Mesangial cell (primary cell): ENCODE measurements at places on chromosomes 11 and 22. TPM values are rescaled to one million over a fixed set of nuclear protein-coding genes. Genes with fewer than 3 reads are reported as not detected.

The EMID1 gene
- 1.3 and 4.2 TPM in 2 replicates for total RNA-seq

The IGLL1 gene
- not detected in 2 replicates for total RNA-seq

The OR5A1 gene
- not detected in 2 replicates for total RNA-seq

The CENATAC gene
- 7.2 and 12.5 TPM in 2 replicates for total RNA-seq

The DSCAML1 gene
- 9.0 TPM in 1 of 2 replicates, not detected in the other for total RNA-seq

The APOA4 gene
- total RNA-seq = not detected in 2 replicates

The FAM227A gene
- total RNA-seq = 0.65 and 3.9 TPM in 2 replicates

The CARD18 gene
- not detected in 2 replicates for total RNA-seq

The LGR4 gene
- 27.2 and 41.5 TPM in 2 replicates for total RNA-seq

The YPEL1 gene
- 3.3 and 5.3 TPM in 2 replicates for total RNA-seq

The SLN gene
- total RNA-seq = 0.16 and 0.38 TPM in 2 replicates

The SLC22A9 gene
- not detected in 2 replicates for total RNA-seq

The CDC42EP1 gene
- total RNA-seq = 138 and 149 TPM in 2 replicates

The POGLUT3 gene
- total RNA-seq = 17.4 and 27.2 TPM in 2 replicates

The TTC28 gene
- 13.9 and 28.9 TPM in 2 replicates for total RNA-seq

The ESAM gene
- 6.1 and 35.7 TPM in 2 replicates for total RNA-seq

The ASCL2 gene
- total RNA-seq = not detected in 2 replicates

The JAML gene
- not detected in 2 replicates for total RNA-seq

The PNPLA3 gene
- total RNA-seq = 5.7 and 6.4 TPM in 2 replicates

The DERL3 gene
- total RNA-seq = 0.63 and 3.9 TPM in 2 replicates

The HINFP gene
- total RNA-seq = 10.9 and 32.2 TPM in 2 replicates

The PTPMT1 gene
- 105 and 168 TPM in 2 replicates for total RNA-seq
